ENCODE measurements at places on chromosomes 1 and 21.

- DNase-seq: peak; percentile 77
Measured at GRCh38 chr1:37682334-37682987, 9.9 kb upstream of the CDCA8 start.

DNA sequence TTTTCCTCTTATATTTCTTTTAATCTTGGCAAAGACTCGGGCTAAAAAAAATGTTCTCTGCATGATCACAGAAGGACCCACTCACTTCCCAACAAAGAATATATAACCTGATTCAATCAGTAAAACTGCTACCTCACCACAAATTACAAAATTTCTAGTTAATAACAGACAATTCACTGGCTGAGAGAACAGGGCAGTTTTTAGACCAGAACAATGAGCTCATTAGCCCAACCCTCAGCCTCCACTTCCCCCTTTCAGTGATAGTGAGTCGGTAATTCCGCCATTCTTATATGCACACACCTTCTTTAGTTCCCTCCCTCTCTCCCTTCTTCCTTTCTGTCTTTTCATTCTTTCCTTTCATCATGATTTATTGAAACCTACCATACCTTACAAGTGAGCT lies 8.9 kb downstream of the SIPA1L2 start:
- no peak for DNase-seq

DNA sequence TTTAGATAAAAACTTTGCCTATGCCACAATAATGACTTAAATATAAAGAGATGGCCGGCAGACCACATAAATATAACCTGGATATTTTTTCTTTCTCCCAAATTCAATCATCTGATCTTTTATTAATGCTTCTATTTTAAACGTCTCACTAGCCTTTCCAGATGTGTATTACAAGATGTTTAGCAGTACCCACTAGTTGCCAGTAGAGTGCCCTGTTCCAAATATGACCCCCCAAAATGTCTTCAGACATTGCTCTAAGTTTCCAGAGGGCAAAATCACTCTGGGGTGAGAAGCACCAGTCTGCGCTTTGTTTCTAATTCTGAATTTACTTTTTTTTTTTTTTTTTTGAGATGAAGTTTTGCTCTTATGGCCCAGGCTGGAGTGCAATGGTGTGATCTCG lies 268.1 kb downstream of the GRIK1 start:
- DNase-seq: no peak

DNA sequence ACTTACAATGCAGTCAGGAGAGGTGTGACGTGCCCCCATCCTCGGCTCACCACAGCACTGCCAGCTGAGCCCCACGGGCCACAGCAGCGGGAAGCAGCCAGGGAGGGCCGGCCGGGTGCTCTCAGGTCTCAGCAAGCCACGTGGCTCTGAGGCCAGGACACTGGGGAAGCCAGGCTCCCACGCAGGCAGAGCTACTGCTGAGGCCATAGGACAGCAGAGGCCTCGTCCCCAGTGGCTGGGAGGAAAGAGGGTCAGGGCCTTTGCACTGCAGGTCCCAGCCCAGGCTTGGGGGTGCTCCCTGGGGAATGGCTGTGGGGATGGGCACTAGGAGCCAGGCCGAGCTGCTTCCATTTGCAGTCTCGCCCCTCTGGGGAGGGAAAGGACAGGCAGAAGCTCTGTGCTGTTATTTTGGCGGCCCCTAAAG lies 5.8 kb downstream of the LRRC47 start:
- DNase-seq: no peak

- DNase-seq: peak; percentile 81
Measured at GRCh38 chr1:238409932-238410331, 519.2 kb upstream of the ZP4 start.

- DNase-seq: peak; percentile 73
Measured at GRCh38 chr1:226674892-226675714, 64.0 kb downstream of the ITPKB start.

DNA sequence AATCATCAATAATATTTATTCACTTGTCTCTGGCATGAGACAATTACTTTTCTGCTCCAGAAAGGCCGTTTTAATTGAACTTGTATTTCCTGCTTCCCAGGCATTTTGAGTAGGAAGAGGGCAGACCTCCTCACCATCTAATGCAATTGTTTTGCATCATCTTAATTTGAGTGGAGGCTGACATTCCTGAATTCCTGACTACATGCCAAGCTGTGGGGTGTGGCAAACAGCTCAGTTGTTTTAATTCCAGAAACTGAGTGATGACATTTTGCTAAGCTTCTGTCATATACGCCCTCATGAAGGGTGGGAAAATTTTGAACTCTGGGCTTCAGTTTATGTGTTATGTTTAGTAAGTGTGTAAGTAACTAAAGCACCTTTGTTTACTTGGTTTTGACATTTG lies 125.4 kb upstream of the USP25 start:
- DNase-seq: peak; percentile 85

GRCh38 chr1:216604771-216605170 lies 118.5 kb downstream of the ESRRG start:
- no peak for DNase-seq

- no peak for DNase-seq
Measured at GRCh38 chr1:93707956-93708355, 26.3 kb upstream of the BCAR3 start.

DNA sequence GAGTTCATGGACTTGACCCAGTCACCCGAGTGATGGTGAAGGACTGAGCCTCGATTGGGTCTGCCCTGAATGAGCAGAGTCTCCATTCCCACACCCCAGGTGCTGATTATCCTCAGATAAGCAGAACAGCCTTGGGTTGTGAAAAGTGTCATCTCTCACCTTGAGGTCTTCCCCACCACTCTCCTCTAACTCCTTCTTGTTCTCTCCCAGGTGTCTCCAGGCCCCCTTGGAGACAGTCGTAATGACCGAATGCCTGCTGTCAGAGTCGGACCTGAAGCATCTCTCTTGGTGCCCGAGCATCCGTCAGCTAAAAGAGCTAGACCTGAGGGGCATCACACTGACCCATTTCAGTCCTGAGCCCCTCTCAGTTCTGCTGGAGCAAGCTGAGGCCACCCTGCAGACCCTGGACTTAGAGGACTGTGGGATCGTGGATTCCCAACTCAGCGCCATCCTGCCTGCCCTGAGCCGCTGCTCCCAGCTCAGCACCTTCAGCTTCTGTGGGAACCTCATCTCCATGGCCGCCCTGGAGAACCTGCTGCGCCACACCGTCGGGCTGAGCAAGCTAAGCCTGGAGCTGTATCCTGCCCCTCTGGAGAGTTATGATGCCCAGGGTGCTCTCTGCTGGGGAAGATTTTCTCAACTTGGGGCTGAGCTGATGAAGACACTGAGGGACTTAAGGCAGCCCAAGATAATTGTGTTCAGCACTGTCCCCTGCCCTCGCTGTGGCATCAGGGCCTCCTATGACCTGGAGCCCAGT lies 3.4 kb downstream of the PRAMEF12 start:
- no peak for DNase-seq

DNA sequence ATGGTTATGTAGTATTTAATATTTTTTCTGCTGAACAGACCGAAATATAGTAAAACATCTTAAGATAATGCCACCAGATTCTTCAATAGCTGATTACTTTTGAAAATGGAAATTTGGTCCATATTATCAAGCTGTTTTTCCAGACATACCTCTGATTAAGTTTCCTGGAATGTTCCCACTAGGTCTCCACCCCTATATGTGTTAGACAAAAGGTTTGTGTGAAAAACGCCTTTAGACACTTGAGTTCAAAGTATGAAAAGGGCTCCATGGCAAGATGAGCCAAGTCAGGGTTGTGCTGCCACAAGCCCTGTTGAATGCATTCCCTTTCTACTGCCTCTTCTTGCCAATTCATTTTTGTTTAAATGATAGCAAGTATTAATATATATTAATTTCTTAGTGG lies 52.7 kb downstream of the ZBTB17 start:
- DNase-seq: peak; percentile 76

DNA sequence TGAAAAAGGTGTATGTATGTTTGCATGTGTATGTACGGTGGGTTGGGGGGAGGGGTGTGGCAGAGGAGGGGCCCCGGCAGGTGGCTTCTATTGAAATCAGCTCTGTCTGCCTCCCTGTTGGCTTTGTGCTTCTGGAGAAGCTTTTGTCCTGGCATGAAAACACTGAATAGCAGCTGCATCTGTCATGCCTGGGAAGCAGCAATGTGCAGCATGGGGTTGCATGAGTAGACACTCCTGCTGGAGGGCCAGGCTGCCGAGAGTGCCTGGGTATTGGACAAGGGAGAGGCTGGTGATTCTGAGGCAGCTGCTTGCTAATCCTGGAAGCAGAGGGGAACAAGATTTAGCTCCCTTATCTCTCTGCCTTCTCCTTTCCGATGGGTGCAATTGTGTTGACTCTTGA lies 20.5 kb downstream of the MAPKAPK2 start:
- DNase-seq: peak; percentile 66

- DNase-seq: no peak
Measured at GRCh38 chr1:55822891-55823290, 607.7 kb upstream of the USP24 start.

DNA sequence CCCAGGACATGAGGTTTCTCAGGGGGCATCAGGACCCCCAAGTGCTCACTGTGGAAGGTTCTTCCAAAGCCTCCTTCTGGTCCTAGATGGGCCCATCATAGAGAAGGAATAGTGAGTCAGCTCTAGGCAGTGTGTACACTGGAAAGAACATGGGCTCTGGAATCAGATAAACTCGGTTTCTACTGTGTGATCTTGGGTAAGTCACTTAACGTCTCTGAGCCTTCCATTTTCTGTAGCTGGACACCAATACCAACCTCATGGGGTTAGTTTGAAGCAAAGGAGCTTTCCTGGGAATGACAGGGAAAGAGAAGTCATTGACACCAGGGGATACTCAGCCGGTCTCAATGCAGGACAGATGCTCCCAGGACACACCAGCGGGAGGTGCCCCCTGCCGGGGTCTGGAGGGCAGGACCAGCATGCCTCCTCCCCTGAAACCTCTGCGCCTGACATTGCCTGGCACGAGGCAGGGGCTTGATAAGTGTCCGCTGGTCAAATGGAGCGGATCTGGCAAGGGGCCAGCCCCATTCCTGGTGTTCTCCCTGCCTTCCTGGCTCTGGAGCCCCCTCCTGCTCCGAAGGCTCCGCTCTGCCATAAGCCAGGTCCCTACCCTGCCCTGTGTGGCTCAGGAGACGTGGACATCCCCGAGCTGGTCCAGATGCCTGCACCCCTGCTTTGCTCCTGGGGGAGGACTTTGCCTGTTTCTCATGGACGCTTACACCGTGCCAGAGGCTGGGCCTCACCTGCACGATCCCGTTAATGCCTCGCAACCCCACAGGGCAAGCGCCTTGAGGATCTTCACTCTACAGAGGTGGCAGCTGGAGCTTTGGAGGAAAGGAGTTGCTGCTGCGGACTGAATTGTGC lies 52.8 kb downstream of the EDN2 start:
- DNase-seq: no peak

DNA sequence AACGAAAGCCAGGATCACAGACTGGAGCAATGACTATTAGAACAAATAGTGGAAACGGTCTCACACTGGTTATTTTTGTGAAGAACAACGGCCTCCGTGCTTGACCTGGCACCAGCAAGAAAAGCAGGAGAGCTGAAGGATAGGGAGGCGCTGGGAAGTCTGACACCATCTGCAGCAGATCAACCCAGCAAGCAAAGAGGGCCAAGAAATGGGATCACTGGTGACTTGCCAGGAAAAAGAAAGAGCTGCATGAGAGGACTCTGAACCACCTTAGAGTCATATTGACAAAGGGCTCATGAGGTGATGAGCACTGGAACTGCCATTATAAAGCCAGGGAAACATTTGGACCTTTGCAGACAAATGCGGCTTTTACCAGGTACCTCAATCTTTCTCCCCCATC lies 25.0 kb downstream of the MTOR start:
- DNase-seq: no peak

GRCh38 chr21:46320331-46320801 lies 3.3 kb downstream of the C21orf58 start:
- DNase-seq: no peak

GRCh38 chr1:202143768-202144401 lies 652 bp downstream of the ARL8A start:
- no peak for DNase-seq

- DNase-seq: no peak
Measured at GRCh38 chr1:203101813-203102634, 16.2 kb upstream of the MYOG start.

- DNase-seq: no peak
Measured at GRCh38 chr1:27811741-27812500, 18.7 kb upstream of the PPP1R8 start.

DNA sequence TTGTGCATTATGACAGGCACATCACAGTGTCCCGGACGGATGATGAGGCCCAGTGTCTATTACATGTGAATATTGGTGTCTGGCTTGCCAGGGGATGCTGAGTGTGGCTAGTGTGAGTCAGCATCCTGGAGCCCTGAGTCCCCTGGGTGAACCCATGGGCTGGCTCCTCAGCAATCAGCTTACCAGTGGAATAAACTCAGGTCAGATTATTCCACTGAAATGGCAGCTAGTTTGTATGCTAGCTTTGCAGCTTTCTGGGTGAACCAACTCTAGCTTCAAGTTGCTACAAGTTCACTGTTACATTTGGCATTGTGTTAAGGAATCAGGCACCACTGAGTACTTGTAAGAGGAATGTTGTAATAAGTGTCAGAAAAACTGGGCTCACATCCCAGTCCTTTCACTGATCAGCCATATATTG lies 23.9 kb upstream of the RPTN start:
- peak; percentile 92 for DNase-seq

DNA sequence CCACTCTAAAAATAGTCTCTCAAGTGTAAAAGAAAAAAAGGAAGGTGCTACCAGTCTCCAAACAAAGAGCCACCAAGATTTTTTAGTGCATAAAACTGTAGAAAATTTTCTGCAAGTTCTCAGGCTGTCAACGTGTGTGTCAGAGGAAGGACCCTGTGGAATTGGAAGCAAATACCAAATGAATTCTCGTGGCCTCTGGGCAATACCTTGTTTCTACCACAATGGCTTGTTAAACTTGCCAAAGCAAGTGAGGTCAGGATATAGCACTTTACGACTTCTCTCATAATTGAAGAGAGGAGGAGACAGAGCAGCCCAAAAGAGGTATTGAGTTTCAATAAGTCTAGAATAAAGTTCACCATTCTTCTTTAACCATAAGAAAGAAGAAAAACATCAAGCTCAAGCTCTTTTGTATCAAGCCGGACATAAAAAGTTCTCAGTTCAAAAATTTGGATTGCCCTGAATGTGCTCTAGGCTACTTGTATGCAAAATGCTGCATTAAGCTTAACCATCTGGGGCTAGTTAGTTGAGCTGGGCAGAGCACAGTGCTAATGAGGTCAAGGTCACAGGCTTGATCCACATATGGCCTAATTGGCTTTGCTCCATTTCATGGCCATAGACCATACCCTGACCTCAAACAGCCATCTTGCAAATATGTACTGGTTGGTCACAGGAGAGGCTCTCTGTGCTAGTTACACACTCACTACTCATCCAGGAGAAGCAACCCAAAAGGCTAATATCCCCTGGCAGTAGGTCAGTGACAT lies 60.5 kb downstream of the TBX15 start:
- DNase-seq: no peak

- no peak for DNase-seq
Measured at GRCh38 chr1:84090447-84091245, 53.4 kb upstream of the PRKACB start.

- no peak for DNase-seq
Measured at GRCh38 chr1:36885540-36886357, 148.6 kb downstream of the GRIK3 start.

GRCh38 chr1:222783051-222783450 lies 31.8 kb upstream of the DISP1 start:
- DNase-seq: no peak

- DNase-seq: no peak
Measured at GRCh38 chr1:191693797-191694196, 464.5 kb upstream of the RGS18 start.
